Fibroblast of gingiva (primary cell): ENCODE measurements at places on chromosomes 5 and 9.
A peak's percentile ranks its signal among the peaks of the same experiment; 100 is the strongest.

DNA sequence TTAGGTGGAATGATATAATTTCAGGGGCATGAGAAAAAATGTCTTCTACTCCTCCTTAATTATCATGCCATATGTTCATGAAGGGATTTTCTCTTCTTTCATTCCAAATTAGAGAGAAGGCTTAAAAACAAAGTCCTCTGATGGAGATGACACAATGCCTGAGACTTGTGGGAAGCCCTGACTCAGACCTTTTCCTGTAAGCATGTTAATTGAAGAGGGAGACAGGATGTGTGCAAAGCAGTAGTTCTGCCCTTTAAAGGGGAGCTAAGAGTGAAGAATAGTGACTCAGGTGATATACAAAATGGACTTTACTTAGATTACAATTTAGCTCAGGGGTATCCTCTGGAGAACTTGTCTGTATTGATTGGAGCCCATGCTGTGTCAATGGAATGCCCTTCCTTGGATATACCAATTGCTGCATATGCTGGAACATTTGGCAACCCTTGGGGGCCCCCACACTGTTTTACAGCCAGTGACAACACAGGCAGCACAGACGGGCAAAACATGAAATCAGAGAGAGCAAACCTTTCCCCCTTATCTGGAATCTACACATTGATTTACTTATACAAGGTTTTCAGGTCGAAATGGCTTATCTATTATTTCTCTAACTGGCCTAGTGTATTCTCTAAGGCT lies 81.3 kb downstream of the IZUMO3 start:
- DNase-seq, result no peak

GRCh38 chr5:132456296-132456986 lies 34.1 kb downstream of the IRF1 start:
- DNase-seq, result peak; percentile 75

- DNase-seq, result no peak
Observed at GRCh38 chr9:136910197-136910900, 24.0 kb downstream of the TRAF2 start.

DNA sequence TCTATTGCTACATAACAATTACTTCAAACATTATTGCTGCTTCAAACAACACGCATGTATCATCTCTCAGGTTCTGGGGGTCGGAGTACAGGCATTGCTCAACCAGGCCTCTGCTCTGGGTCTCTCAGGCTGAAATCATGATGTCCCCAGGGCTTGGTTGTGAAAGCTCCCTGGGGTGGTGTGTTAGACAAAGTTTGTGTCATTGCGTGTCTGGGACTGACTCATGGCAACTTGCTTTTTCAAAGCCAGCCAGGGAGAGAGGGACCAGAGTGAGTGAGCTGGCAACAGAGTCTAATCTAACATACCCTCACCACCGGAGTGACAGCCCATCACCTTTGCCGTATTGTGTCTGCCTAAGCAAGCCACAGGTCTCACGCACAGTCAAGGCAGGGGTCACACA lies 259.2 kb upstream of the NFIL3 start:
- peak; percentile 68 for DNase-seq
